ENCODE measurements at places on chromosomes 4 and X.
A peak's percentile ranks its signal among the peaks of the same experiment; 100 is the strongest.

DNA sequence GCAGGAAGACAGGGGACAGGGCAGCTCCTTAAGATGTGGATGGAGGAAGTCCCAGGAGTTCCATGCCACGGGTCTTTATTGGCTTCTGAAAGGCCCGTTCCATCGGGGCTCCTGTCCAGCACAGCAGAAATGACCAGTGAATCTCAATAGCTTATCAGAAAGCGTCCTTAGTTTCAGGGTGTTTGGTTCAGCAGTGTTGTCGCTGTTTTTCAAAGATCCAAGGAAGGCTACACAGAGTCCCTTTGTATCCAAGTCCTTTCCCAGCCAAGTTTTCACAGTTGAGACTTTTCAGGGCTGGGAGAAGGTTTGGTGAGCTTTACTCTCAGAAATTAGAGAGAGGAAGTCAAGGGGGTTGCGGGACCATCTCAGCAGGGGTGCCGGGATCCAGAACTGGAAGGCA lies 5.0 kb upstream of the ZCCHC4 start:
- DNase-seq, result peak; percentile 72

- DNase-seq, result no peak
Measured at GRCh38 chr4:145520172-145520571, 38.5 kb downstream of the SMAD1 start.

DNA sequence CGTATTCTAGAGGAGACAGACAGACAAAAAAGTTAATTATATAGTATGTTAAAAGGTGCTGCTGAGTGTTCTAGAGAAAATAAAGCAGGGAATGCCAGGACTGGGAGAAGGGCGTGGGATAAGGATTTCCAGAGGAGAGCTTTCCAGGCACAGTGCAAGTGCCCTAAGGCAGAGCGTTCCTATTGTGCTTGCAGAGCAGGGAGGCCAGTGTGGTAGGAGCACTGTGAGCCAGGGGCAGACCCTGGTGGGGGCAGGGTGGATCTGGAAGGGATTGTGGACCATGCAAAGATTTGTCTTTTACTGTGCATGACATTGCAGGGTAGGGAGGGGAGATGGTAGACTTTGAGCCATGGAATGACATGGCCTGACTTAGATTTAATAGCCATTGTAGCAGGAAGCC lies 25.8 kb downstream of the EXOC1 start:
- DNase-seq, result no peak

GRCh38 chr4:139511320-139511719 lies 44.7 kb downstream of the SETD7 start:
- DNase-seq, result no peak

DNA sequence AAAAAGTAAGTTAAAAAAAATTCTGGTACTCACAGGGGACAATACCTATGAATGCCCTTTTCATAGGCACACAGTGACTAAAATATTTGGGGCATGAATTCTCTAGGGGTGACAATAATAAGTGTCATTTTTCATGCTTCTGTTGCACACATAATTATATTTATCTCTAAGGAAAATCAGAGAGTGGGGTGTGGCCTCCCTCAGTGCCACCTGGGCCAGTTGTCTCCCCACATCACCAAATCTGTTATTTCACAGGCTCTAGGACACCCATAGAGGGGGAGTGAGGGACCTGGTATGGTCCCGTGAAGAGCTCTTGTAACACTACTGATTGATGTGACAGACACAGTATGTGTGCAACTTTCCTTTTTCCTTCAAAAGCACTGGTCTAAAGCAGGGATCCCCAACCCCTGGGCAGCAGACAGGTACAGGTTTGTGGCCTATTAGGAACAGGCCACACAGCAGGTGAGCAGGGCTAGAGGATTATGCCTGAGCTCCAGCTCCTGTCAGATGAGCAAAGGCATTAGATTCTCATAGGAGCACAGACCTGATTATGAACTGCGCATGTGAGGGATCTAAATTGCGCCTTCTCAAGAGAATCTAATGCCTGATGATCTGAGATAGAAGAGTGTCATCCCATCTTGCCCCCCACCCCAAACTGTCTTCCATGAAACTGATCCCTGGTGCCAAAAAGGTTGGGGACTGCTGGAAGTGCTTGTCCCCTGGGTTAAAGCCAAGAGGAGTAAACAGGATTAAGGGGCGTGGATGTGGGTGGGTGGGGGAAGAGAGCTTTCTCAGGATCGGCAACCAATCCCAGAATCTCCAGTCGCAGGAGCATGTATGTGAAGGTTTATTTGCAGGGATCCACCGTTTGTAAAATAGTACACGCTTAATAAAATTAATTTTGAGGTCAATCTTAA lies 856 bp downstream of the SLC9B1 start:
- no peak for DNase-seq

GRCh38 chr4:98672583-98673287 lies 14.3 kb upstream of the TSPAN5 start:
- DNase-seq, result no peak

DNA sequence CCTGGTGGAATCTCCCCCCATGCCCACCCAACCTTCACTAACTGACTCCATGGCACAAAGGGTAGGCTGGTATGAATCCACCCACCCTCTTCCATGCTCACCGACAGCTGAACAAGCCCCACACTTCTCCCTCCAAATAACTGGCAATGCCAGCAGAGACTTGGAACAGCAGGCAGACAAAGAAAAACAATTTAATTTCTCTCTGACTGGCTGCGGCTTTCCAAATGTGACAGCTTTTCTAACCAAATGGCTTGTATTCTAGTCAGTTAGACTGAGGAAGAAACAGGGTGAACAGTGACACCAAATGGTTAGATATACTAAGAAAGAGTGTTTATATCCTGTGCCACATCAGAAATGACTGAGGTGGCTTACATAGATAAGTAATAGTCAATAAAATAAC lies 199.3 kb upstream of the ADAMTS3 start:
- no peak for DNase-seq

- DNase-seq, result no peak
Measured at GRCh38 chrX:9515489-9515888, 50.6 kb downstream of the TBL1X start.

GRCh38 chrX:104335756-104336155 lies 81.0 kb upstream of the ESX1 start:
- no peak for DNase-seq

DNA sequence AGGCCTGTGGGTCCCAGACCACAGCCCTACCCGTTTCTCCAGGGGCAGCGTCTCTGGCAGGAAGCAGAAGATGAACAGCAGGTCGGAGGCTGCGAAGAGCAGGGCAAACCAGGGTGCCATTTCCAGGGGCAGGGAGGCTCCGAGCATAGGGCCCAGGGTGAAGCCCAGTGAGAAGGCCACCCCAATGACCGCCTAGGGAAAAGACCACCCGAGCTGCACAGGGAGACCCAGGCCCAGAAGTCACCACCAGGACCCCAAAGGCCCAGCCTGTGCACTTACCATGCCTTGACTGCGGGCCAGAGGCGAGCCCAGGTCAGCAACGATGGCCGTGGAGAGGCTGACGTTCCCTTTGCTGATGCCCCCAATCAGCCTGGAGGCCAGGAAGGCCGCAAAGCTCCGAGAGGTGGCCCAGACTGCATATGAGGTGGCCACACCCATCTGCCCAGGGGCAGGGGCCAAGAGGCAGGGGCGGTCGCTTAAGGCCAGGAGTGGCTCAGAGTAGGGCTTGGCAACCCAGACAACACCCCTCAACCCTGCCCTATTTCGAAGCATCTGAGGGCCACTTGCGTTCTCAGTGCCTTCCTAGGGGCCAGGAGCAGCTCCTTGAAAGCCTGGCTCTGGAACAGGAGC lies 30.8 kb downstream of the NOP14 start:
- DNase-seq, result no peak

- DNase-seq, result no peak
Measured at GRCh38 chr4:155742310-155743015, 16.4 kb upstream of the GUCY1B1 start.

DNA sequence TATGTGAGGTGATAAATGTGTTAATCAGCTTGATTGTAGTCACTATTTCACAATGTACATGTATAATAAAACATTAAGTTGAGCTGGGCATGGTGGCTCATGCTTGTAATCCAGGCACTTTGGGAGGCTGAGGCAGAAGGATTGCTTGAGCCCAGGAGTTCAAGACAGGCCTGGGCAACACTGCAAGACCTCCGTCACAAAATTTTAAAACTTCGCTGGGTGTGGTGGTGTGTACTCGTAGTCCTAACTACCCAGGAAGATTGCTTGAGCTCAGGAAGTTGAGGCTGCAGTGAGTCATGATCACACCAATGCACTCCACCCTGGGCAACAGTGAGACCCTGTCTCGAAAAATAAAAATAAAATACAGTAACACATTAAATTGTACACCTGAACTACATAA lies 20.1 kb downstream of the LYAR start:
- DNase-seq, result no peak

DNA sequence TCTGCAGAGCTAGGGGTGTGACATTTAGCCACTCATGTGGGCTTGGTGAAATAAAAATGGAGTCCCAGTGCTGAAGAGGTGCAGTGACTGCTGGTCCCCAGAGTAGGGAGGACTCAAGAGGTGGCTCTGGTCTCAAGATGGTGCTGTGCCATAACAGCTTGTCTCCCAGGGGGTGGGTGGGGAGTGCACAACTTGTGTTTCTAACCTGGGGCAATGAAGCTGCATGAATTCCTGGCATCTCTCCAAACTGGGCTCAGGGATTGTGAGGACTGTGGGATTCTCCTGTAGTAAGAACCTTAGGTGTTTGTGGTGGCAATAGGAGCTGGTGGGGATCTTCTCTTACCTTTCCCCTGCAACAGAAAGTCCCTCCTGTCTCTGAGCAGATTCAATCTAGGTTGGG lies 278.9 kb upstream of the SFRP2 start:
- DNase-seq, result no peak

DNA sequence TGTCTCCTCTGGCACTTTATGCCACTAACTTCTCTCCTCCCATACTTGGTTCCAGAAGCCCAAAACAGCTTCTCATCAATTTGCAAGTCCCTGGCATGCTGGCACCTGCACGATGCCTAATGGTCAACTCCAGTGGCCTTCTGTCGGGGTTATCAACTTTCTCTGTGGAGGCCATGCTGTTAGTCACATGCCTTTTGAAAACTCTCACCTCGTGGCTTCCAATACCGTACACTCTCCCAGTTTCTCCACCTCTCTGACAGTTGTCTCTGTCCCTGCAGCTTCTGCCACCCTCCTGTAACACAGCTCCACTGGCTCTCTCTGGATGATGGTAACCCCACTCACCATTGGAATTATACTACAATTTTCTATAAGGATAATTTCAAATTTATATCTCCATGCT lies 324.0 kb downstream of the NR3C2 start:
- no peak for DNase-seq

DNA sequence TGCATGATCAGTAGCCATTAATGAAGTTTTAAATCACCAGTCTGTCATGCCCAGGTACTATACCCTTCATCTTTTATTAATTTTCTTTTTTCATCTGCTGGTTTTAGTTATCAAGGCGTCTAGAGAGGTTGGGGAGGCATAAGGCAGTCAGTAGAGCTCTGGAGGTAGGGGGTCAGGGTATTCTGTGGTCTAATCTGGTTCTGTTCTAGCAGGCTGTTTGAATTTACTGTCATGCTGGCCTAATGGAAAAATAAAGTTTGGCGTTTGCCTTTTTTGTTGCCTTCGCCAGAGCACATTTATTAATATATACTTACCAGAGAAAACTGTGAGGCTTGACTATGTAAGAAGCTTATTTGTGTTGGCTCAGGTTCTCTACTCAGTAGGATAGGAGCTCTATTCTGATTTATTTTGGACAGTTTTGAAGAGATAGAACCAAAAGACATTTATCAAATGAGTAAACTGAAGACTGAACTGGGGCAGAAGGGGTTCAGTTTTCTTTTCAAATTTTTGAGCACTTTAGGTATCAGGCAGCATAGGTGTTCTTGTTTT lies 46.9 kb downstream of the TMEM131L start:
- no peak for DNase-seq

- DNase-seq, result no peak
Measured at GRCh38 chrX:10893366-10893765, 217.8 kb upstream of the HCCS start.

DNA sequence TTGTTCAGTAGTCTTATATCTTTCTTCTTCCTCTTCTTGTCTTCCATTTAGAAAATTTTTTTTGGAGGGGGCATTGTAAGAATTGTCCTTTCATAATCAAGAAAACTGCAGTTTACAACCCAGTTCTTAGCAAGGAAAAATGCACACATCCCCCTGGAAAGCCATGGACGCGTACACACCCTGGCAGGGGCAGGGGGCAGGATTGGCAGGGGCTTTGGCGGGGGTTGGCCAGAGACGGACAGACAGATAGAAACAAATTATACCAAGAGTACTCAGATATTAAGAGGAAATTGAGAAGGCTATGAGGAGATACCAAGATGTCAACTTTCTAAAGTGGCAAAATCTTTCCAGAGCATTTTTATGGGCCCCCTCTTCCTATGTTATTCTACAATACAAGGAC lies 322.5 kb upstream of the CPXCR1 start:
- DNase-seq, result no peak

DNA sequence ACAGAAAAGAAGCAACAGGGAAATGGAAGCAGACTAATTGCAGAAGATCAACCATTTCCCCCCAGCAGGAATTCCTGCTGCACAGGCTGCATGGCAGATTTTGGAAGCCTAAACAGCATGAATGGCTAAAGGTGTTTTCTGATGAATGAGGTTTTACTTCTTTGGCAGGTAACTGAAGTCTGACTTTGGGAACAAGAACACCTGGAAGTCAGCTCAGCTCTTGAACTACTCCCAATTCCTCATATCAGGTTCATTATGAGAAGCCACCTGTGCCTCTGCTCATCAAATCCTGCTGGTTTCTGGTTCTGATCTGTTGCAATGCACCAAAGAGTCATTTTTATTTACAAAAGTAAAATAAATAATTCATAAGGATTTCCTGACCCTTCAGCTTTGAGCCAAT lies 139.0 kb downstream of the COL25A1 start:
- no peak for DNase-seq

DNA sequence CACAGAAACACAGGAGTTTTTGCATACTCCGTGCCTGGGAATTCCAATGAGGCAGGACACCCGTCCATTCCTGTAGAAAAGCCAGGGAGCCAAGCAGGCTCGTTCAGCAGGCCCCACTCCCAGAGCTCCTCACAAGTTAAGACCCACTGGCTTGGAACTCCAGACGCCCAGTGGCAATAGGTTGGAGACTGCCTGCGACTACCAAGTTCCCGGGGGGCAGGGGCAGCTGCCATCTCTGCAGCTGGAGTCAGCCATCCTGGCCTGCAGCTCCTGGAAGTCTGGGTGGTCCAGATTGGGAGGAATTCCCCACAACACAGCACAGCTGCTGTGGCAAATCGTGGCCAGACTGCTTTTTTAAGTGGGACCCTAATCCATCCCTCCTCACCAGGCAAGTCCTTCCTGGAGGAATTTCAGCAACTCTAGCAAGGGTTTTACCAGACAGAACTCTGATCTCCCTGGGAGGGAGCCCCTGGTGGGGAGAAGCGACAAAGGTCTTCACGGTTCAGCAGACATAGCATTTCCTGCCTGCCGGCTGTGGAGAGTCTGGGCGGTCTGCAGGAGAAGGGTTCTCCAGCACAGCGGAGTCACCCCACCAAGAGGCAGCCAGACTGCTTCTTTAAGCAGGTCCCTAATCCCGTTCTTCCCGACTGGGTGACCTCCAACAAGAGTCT lies 231.9 kb downstream of the STPG2 start:
- DNase-seq, result no peak

- DNase-seq, result no peak
Measured at GRCh38 chrX:132331000-132331399, 111.8 kb upstream of the RAP2C start.

Measured in globus pallidus (tissue), 1 donor.